ENCODE measurements at places on chromosomes 2 and 18.

DNA sequence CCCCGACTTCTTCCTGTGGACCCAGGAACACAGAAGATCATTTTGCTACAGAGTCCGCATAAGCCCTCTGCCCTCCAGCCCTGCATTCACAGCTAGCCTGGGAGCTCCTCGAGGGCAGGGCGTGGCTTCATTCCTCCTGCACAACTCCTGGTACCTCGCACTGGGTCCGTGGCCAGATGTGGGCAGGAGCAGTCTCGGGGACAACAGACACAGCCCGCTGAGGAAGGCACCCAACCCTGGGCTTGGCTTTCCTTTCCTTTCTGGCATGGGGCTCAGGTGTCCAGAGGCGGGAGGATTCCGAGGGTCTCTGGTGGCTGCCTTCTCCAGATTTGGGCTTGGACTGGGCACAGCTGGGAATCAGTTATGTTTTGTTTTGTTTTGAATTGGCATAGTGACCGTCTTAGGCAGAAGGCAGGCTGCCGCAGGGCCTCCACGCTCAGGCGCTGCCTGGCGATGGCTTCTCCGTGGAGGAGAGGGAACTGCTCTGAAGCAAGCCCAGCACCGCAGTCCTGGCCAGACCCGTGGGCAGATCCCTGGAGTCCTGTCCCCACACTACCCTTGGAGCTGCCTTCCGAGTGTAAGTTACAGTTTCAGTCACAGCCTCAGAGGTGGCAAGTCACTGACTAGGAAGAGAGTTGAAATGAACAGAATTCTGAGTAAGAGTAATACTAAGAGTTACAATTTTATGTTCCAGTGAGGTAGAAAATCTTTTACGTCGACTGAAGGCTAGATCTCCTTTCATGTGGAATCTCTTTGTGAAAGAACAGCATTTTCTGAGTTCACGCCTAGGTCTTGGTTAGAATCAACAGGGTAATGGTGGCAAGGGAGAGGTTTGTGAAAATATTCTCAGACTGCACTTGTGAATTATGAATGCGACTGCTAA is 47.9 kb downstream of the LDLRAD4 start:
- no peak for DNase-seq

GRCh38 chr2:174024524-174025270 is 59.5 kb upstream of the SP3 start:
- peak; percentile 58 for DNase-seq

DNA sequence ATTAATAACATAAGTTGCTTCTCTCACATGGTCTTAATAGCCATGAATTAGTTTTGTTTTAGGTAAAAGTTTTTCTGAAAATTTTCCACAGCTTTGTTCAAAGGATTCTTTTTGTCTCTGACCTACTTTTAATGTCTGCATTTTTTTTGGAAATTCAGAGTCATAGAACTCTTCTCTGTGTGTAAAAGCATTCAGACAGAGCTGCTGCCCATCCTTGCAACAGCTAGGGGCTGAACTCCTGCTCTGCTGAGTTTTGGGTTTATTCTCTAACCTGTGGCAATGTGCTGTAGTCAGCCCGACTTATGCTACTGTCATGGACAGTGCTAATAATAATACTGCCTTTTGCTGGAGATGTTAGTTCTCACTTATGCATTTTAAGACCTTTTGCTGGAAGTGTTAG is 44.1 kb downstream of the RALBP1 start:
- no peak for DNase-seq

- DNase-seq = no peak
Measured at GRCh38 chr18:63487676-63488075, 10.9 kb downstream of the SERPINB5 start.

DNA sequence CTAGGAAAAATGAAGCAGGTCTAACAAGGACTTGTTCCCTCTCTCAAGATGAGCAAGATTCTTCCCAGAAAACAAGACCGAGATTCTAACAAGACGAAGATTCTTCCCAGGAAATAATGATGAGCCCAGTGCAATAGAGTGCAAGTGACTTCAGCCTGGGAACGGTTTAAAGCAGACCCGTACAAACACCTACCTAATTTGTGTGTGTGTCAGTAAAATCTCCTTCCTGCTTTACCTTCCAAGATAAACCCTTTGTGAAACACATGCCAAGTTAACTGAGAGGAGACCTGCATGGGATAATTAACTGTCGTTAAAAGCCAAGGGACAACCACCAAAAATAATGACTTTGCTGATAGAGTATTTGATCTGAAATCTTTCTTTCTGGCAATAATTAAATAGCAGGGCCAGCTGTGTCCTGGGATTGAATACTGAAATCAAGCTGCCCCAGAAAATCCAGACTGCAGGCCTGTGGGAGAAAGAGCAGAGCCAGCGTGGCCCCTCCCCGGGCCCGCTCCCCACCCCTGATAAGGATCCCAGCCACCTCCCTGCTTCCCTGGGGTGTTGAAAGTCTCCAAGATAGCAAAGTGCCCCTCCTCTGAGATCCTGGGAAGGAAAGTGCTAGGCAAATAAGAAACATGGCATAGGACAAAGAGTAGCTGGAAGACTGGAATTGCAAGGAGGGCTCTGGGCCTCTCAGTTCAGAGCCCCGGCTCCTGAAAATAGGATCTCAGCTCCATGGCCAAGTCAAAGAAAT is 145.5 kb downstream of the CYP26B1 start:
- DNase-seq = no peak

DNA sequence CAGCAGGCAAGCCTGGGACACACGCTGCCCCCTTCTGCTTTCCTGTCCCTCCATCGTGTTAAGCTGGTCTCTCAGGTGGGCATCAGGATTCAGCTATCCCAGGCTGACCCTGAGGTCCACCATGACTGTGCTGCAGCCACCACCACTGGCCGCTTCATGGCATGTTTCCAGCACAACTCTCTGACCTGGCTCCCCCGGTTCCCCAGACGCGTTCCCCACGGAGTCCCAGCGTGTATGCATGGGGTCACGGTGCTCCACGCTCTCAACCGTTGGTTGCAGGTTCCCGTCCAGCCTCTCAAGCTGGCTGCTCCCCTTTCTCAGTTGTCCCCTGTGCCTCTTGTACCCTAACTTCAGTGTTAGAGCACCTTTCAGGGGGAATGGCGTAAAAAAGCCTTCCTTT is 20.3 kb downstream of the HPCAL1 start:
- DNase-seq = no peak

DNA sequence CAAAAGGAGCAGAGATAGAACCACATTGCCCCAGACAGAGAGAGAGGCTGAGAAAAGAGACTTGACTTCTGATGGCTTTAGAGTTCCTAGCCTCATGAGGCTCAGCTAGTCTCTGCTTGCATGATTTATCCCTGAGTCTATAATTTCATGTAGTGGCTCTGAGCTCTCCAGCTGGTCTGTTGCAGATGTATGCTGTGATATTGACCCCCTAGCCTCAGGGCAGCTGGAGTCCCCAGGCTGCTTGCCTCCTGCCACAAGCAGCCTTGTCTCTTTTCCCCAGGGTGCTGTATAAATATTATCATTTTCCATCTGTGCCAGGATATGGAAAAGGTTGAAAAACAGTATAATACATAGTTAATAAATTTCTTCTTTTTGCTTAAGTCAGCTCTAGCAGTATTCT is 467.6 kb upstream of the CWC22 start:
- DNase-seq = peak; percentile 16

DNA sequence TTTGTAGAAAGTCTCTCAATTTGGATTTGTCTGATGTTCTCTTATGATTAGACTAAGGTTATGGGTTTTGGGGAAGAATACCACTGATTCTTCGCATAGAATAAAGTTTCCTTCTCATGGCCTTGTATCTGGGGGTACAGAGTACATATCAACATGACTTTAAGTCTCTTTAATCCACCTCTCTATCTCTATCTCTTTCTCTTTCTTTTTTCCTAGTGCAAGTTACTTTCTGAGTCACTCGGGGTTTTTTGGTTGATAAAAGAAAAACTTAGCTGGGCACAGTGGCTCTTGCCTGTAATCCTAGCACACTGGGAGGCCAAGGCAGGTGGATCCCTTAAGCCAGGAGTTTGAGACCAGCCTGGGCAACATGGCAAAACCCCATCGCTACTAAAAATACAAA is 100.1 kb upstream of the MAP4K3 start:
- DNase-seq = no peak

DNA sequence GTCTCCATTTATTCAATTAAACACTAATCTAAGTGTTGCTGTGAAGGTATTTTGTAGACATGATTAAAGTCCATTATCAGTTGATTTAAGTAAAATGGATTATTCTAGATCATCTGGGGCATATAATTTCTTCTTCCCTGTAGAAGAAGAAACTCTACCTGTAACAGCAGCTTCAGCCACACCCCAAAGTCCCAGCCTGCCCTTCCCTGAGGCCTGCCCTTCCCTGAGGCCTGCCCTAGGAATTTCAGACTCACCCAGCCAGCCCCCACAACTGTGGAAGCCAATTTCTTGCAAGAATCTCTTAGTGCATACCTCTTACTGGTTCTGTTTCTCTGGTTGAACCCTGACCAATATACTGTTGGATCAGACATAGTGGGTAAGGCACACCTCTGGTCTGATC is 13.4 kb upstream of the LAPTM4A start:
- no peak for DNase-seq

GRCh38 chr2:139925903-139926302 is 1145.7 kb upstream of the NXPH2 start:
- no peak for DNase-seq

DNA sequence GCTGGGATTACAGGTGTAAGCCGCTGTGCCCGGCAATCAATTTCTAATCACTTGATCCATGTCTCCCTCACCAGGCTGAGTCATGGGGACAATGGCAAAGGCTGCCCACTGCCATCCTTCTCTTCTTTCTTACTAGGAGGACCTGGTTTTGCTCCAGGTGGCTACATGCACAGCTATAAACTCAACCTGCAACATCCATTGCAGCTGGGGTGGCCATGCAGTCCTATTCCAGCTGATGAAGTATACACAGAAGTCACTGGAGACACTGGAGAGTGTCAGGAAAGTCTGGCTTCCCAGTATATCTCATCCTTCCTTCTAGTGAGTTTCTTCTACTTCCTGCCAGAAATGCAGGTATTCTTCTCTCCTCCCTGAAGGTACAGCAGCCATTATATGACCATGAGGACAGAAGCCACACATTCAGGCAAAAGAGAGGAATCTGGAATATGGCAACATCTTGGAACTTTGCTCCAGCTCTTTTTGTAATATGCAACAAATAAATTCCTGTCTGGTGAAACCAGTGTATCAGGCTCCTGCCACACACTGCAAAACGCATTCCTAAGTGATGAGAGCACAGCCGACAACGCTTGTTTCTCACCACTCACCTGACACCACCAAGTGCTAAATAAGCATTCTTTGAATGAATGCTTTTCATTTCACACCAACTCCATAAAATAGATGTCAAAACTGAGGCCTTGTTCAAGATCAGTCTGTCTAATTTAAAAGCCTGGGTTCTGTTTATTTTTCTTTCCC is 32.3 kb downstream of the SCTR start:
- peak; percentile 74 for DNase-seq

DNA sequence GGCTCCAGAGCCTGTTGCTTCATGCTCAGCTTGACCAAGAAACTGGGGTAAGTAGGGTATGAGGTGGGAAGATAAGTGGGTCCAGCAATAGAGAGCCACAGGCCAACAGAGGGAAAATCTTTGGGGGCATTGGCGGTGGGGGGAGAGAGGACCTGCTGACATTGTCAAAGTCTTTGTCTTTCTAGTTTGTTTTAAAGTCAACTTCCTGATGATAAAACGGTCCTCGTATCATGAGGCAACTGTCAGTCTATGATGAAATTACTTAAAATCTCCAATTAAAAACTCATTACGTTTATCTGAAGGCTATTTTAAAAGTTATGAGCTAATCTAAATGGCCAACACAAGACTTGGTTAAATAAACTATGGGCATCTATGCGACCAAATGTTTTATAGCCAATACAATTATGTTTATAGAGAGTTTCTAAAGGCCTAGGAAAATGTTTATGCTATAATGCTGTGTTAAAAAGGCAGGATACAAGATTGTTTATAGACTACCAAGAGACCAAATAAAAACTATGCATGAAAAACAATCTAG is 84.4 kb upstream of the CD28 start:
- no peak for DNase-seq

- no peak for DNase-seq
Measured at GRCh38 chr2:236574424-236575145, 5.0 kb downstream of the ACKR3 start.

- DNase-seq = no peak
Measured at GRCh38 chr2:133223226-133223625, 345.0 kb downstream of the NCKAP5 start.

GRCh38 chr2:146189541-146189940 is 1655.3 kb upstream of the ACVR2A start:
- DNase-seq = no peak

- DNase-seq = no peak
Measured at GRCh38 chr2:234203135-234203984, 152.9 kb downstream of the SPP2 start.

DNA sequence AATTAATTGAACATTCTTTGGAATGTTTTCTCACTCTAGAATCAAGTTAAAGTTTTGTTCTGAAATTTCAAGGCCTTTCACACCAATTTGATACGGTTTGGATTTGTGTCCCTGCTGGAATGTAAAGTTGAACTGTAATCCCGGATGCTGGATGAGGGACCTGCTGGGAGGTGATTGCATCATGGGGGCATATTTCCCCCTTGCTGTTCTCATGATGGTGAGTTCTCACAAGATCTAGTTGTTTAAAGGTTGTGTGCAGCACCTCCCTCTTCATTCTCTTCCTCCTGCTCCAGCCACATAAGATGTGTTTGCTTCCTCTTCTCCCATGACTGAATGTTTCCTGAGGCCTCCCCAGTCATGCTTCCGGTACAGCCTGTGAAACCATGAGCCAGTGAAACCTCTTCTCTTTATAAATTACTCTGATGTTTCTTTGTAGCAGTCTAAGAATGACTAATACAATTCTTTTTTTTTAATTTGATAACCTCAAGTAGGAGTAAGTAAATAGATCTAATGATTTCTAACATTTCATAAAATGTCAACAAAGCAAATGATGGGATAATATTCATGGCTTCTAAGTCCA is 144.2 kb upstream of the CDH7 start:
- no peak for DNase-seq

DNA sequence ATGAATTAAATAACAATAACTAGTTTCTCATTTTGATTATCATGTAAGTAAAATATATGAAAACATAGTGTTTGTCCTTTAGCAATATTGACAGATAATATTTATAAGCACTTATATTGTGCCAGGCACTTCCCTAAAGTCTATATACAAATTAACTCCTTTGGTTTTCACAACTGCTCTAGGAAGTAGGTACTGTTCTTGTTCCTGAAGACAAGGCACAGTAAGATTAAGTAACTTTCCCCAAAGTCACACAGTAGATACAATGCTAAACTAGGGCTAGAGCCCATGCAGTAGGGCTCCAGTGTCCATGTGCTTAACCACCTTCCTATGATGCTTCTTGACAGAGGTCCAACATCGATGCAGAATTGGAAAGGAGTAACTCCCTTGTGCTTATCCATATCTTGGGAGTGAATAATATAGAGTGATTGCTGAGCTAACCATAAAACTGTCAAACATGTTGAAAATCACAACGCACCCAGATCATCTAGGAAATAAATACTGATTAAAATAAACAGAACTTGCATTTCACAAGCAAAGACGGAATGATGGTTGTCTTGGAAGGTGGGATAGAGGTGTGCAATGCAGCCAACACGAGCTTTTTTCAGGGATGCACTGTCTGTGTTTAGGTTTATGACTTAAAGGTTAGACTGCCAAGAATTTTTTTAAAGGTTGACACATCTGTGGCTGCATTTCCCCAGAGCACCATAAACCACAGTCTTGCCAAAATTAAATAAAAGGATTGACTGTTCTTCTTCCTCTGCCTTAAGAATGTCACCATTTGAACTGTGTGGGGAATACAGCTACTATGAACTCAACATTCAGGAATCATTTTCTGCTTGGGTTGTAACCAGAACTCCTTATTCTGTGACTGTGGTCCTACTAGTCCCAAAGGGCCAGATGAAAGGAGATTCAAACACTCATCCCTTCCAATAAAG is 80.8 kb downstream of the ANKRD44 start:
- DNase-seq = no peak
